ENCODE measurements at places on chromosomes 16 and 17.

DNA sequence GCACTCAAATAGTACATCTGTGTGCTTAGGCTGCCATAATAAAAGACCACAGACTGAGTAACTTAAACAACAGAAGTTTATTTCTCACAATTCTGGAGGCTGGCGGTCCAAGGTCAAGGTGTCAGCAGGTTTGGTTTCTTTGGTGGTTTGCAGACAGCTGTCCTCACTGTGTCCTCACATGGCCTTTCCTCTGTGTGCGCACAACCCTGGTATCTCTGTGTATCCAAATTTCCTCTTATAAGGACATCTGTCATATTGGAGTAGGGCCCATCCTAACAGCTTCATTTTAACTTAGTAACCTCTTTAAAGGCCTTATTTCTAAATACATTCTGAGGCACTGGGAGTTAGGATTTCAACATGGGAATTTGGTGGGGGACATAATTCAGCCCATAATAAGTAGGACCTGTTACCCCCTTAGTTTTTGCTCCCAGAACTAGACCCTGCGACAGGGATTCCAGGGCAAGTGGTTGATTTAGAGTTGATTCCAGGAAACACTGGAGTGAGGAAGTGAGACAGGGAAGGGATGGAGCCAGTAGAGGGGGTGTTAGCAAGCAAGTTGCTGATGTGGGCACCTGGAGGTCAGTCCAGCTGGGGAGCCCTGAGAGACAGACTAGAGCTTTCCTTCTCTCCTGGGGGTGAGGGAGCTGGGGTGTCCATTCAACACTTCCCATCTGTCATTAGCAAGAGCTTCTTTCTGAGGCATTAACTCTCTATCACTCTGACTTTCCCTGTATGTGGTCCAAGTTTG lies 10.9 kb upstream of the ALKBH5 start:
- DNase-seq = no peak

GRCh38 chr17:7413346-7413985 lies 5.8 kb downstream of the NLGN2 start:
- DNase-seq = no peak

GRCh38 chr16:396199-396598 lies 800 bp upstream of the NME4 start:
- DNase-seq = no peak

GRCh38 chr16:72493716-72494415 lies 321.9 kb upstream of the PMFBP1 start:
- no peak for DNase-seq

DNA sequence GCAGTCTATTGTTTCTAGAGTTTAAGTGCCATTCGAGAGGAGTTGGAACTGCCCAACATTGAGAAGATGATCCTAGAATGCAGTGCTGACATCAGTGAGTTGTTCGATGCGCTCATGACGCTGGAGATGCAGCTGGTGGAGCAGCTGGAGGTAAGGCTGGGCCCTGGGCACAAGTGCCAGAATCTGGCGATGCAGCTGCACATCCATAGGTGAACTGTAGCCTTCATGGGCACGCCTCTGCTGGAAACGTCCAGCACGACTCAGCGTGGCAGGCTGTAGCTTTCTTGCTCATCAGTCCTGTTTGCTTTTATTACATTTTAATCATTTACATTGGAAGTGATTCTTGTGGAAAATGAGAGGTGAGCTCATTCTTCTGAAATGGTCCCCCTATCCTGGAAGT lies 31.7 kb downstream of the DRC3 start:
- no peak for DNase-seq

DNA sequence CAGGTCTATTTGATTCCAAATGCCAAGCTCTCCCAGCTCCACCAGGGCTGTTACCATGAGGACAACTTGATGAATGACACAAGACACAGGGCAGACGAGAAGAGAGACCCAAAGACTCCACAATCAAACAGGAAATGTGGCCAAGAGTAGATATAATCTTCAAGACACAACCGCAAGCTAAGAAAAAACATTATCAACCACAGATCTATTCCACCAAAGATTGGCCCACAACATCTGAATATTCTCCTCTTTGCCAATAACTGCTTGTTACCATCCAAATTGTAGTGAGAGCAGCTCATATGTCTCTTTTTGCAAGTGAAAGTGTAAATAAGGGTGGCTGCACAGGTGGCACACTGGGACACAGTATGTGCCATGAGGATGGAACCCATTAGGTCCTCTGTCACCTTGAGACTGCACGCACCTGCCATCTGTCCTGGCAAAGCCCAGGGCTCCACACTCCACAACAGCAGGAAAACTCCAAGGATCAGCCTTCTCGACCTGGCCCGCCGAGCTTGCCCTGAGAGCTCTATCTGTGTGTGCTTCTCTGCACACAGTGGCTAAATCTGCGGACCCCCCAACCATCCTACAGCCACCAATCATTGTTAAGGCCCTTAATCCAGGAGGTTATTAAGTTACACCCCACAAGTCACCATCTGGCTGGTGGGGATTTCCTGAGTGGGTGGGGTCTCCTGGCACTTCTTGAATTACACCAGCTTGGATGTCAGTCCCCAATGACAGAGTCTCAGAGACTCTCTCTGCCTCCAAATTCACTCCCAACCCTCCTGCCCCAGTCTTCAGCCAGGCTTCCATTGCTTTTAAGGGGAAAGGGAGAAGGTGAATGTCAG lies 50.5 kb downstream of the DYNLRB2 start:
- DNase-seq = peak; percentile 91

- DNase-seq = no peak
These were observed 25.1 kb downstream of the KSR1 start for GRCh38 chr17:27481327-27481726.

GRCh38 chr17:32283745-32284201 lies 18.1 kb downstream of the RHBDL3 start:
- no peak for DNase-seq

- DNase-seq = no peak
These were observed 66.2 kb upstream of the CREBBP start for GRCh38 chr16:3946604-3947180.

GRCh38 chr16:4572715-4573114 lies 16.6 kb downstream of the C16orf96 start:
- DNase-seq = no peak

DNA sequence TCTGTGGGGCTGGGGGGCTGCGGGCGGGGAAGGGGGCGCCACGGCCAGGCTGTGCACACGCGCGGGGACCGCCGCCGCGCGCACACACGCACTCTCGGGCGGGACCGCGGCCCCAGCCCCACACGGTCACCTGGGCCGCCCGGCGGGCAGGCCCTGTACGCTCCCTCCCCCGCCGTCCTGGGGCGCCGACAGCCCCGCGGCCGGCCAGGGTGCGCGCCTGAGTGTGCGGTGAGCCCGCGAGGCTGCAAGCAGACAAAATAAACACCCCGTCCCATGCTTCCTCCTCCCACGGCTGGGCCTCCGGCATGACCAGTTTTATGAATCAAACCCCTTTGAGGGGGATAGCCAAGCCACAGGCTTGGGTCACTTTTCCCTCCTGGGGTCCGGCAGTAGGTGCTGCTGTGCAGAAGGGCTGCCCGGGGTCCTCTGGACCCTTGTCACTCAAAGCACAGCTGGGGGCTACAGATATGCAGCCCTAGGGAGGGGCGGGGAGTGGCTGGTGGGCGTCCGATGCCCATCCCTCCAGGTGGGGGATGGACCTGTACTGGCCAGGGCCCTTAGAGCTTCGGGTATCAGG lies 441 bp downstream of the VASN start:
- DNase-seq = no peak

- no peak for DNase-seq
These were observed 167.1 kb downstream of the HAPSTR1 start for GRCh38 chr16:9258423-9259051.

DNA sequence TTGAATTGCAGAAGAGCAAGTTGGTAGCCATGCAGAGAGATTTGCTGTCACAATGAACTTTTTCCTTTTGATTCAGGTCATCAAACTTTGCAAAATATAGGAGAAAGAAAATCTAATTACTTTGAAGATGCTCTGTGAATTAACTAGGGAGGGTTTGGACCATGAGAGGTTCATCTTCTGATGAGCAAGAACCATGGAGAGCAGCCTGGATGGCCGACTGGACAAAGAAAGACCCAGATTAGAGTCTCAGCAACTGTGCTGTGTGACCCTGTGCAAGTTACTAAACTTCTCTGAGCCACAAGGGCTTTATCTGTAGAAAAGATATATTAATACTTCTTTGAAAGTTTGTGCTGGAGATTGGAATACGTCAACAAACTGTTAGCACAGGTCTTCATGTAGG lies 122.6 kb upstream of the ADAMTS18 start:
- DNase-seq = no peak

DNA sequence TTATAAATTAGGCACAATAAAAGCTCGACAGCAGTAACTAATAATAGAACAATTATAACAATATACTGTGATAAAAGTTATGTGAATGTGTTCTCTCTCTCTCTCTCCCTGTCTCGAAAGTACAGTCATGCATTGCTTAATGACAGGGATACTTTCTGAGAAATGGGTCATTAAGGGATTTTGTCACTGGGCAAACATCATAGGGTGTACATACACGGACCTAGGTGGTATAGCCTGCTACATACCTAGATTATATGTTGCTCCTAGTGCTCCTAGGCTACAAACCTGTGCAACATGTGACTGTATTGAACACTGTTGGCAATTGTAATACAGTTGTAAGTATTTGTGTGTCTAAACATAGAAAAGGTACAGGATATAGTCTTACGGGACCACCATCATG lies 6.9 kb downstream of the ZNRF1 start:
- DNase-seq = no peak

DNA sequence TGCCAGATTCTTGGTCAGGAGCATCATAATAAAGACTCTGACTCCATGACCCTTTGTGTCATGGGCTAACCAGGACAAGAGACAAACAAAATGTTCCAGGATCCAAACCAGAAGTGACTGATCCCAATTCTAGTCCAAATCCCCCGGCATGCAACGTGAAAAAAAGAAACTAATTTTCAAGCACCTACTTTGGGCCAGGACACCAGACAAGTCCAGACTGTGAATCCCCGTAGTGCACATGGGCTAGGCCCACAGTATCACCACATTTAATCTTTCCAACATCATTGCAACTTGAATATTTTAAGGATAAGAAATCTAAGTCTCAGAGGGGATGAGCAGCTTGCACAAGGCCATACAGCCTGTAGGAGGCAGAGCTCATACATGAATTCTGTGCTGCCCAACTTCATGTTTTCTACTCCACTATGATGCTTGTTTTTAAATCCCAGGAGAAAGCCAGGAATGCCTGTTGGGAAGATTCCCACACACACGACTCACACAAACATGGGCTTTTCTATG lies 365.7 kb downstream of the NPIPA8 start:
- no peak for DNase-seq

DNA sequence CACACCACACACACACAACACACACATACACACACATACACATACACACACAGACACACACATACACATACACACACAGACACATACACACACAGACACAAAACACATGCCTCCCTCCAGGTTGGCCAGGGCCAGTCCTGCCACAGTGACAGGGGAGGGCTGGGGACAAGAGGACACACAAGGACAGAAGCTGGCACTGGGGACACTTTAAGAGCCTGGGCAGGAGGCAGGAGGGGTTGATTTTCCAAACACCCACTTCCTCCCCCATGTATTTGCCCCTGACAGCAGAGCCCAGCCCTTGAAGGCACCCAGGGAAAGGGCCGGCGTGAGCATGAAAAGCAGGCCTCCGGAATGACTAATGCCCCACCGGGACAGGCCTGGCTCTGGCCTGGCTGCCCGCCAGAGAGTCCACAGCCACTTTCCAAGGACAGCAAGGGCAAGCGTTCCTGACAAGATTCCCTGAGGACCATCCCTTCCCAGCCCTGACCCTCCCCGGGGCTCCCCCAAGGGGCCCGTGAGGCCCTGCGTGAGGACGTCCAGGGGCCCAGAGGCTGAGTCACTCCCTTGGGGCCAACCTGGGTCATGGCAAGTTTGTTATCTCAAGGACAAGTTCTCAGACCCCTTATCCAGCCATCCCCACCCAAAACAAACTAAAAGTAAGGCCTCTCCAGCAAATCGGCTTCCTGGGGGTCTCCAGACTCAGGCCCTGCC lies 235.6 kb downstream of the ZNF423 start:
- DNase-seq = no peak

All from bone marrow (tissue), 2 donors.